A172 (cell line): ENCODE measurements at places on chromosomes 6 and 20. TPM values are rescaled to one million over a fixed set of nuclear protein-coding genes. Genes with fewer than 3 reads are reported as not detected.

Gene TSPO2
- not detected in 2 replicates for total RNA-seq

DNA sequence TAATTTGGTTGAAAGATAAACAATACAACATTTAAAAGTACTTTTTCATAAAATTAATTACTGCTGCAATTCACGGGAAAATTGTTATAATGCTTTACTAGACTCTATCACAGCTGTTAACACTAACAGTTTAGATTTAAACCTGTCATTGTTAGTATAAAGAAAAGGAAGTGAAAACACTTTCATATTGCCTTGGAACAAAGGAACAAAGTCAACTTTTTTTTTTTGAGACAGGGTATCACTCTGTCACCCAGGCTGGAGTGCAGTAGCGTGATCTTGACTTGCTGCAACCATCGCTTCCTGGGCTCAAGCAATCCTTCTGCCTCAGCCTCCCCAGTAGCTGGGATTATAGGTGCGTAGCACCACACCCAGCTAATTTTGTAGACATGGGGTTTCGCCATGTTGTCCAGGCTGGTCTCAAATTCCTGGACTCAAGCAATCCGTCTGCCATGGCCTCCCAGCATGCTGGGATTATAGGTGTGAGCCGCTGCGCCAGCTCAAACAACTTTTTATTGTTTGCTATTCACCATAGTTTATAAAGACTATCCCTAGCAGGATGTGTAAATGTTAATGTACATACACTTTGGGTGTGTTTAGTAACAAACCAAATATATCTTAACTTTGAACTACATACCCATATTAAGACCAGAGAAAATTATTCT lies 22.1 kb downstream of the SLC35A1 start:
- no peak for DNase-seq

- no peak for DNase-seq
Measured at GRCh38 chr20:40521962-40522361, 167.1 kb downstream of the MAFB start.

Gene TRIM10
- not detected in 2 replicates for total RNA-seq

Gene SRXN1
- 142 and 158 TPM in 2 replicates for total RNA-seq

DNA sequence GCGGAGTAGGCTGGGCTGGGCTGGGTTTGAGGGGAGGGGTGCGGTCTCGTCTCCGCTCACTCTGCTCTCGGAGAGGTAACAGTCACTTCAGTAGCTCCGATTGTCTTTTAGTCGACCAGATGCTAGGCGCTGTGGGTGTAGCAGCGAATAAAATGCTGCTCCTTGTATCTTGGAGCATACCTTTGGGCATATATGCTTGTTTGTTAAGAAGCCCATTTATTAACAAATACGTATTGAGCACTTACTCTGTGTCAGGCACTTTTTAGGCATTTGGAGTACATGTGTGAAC lies 545 bp downstream of the ACTR5 start:
- no peak for DNase-seq

- DNase-seq, result no peak
Measured at GRCh38 chr20:43917380-43917779, 2.7 kb downstream of the TOX2 start.
